Memory B cell (primary cell): ENCODE measurements at places on chromosomes 5 and 9.

GRCh38 chr9:86716326-86716922, 230.9 kb downstream of the GAS1 start:
- no peak overlapping the region for H3K27ac ChIP-seq
- H3K4me1 ChIP-seq = no peaks in the 10 kb centered on the region
- H3K27me3 ChIP-seq = no peaks in the 10 kb centered on the region
- no peaks in the 10 kb centered on the region for H3K36me3 ChIP-seq

DNA sequence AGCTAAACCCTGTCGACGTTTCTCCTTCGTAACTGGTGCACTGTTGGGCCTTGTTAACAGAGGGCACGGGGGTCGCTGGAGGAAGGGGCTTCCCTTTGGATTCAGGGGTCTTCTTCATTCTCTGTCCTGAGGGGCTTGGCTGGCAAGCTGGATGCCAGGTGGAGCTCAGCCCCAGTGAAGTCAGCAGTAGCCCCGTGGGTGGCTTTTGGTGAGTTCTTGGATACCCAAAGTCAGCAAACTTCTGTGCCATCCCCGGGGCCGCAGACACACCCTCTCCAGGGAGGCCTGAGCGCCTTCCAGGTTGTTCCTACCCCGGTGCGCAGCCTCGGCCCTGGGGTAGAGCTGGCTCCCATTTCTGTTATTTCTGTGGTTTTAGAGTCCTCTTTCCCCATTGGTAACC, 12.3 kb upstream of the OBP2A start:
- no peaks in the 10 kb centered on the region for H3K36me3 ChIP-seq
- H3K4me3 ChIP-seq = no peak overlapping the region
- no peak overlapping the region for H3K27ac ChIP-seq
- peaks cover 4% of the 10 kb centered on the region for H3K4me1 ChIP-seq
- peaks cover 15% of the 10 kb centered on the region for H3K27me3 ChIP-seq
- no peak for DNase-seq

DNA sequence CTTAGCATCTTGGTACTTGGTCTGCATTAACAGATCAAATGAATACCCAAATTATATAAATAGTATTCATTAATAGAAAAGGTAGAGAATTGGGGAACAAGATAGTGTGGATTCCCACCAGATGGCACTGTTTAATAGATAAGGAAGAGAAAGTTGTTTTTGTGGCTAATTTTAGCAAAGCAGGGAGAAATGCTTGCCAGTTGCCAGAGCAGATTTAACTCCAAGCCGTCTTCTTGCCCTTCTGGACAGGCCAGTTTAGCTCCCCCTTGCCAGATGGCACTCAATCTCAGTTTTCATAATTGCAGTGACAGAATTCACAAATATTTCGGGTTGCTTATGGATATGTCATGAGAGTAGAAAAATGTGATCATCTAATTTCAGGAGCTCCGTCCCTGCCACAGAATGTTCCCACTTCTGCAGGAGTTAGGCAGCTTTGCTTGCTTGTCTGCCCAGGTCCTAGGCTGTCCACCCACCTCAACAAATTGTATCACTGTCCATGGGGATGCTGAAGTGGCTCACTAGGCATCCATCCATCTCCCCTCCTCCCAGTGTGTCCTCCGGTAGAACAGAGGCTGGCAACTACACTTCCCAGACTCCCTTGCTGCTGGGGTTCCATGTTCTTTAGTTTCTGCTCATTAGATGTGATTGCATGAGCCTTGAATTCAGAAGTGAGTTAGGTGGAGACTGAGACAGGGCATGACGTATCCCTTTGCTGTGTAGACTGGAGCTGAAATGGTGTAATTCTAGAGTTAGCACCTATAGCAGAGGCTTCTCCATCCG, 11.8 kb upstream of the HEXB start:
- no peak overlapping the region for H3K4me3 ChIP-seq
- H3K36me3 ChIP-seq = peaks cover 1% of the 10 kb centered on the region
- H3K27ac ChIP-seq = no peak overlapping the region
- H3K4me1 ChIP-seq = peaks cover 2% of the 10 kb centered on the region
- H3K27me3 ChIP-seq = peaks cover 8% of the 10 kb centered on the region
- DNase-seq = no peak

DNA sequence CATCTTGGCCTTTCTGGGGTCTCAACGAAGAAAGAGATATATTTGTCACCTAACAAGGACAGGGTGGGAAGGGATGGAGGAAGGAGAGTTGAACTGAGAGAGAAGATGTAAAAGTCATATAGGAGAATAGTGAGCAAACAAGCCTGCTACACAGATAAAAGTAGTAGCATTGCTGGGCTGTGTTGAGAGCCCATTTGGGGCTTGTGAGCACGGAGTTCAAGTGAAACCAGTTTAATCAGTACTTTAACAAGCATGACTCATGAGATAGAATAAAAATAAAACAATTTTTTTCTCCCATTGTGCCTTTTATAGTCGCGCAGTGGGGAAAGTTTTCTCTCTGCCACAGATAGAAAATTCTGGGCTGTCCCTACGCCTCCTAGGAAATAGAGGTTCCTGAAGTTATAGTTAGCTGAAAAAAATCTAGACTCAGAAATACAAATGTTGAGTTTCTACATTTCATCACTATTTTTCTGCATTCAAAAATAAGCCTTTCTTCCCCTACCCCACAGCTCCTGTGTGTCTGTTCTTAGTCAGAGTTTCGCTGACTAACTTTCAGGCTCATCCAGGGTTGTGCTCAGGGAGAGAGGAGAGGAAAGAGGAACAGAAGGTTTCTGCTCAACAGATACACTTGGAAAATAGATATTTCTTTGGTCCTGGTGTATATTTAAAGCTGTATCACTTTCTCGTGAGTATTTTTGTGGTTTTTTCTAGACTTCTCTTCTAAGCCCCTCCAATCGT, 395.8 kb upstream of the ADAMTSL1 start:
- no peak for DNase-seq
- no peaks in the 10 kb centered on the region for H3K36me3 ChIP-seq
- no peak overlapping the region for H3K4me3 ChIP-seq
- H3K4me1 ChIP-seq = no peaks in the 10 kb centered on the region

GRCh38 chr5:8020861-8021514, 152.0 kb downstream of the MTRR start:
- peaks cover 9% of the 10 kb centered on the region for H3K4me1 ChIP-seq
- peak overlapping the region; percentile 30 for H3K4me3 ChIP-seq
- peaks cover 6% of the 10 kb centered on the region for H3K36me3 ChIP-seq
- peak overlapping the region; percentile 93 for H3K27ac ChIP-seq
- H3K27me3 ChIP-seq = no peaks in the 10 kb centered on the region

DNA sequence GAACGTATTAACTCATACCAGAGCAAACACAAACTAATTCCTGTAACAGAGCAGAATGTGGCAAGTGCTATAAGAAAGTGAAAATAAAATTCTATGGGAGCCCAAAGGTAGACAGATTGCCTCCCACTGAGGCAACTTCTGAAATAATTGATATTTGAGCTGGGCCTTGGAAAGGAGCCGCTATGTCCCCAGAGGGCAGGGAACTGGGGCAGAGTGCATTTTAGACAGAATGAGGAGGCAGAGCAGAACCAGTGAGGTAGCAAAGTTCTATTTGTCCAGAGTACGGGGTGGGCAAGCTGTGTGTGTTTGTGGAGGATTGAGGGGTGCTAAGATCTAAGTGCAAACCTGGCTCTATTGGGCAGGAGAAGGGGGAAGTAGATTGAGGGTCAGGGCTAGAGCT, 19.8 kb downstream of the CDO1 start:
- no peaks in the 10 kb centered on the region for H3K36me3 ChIP-seq
- no peak overlapping the region for H3K27ac ChIP-seq
- H3K27me3 ChIP-seq = peaks cover 13% of the 10 kb centered on the region
- H3K4me1 ChIP-seq = no peaks in the 10 kb centered on the region

DNA sequence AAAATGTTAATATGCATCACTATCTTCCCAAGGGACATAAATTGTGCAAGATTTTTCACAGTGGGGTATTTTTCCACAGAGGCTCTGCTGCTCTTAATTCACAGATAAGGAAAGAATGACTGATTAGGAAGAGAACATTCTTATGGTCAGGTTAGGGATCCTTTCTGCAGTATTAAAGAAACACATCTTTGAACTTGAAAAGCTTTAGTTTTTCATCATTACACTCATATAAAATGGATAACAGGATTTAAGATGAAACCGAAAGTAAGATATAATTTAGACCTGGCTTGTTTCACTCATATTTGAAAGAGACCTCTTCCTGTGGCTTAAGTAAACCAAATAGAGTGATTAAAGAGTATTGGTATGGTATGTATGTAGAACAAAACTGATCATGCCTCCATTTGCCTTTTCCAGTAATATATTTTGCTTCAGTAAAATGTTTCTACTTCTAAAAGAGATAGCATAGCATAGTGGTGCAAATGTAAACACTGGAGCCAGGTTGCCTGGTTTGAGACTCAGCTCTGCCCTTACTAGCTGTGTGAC, 160.0 kb downstream of the PRR16 start:
- H3K27me3 ChIP-seq = no peaks in the 10 kb centered on the region
- no peak overlapping the region for H3K27ac ChIP-seq
- no peak overlapping the region for H3K4me3 ChIP-seq
- H3K4me1 ChIP-seq = no peaks in the 10 kb centered on the region

- H3K4me1 ChIP-seq = peaks cover 29% of the 10 kb centered on the region
- peaks cover 30% of the 10 kb centered on the region for H3K36me3 ChIP-seq
- DNase-seq = no peak
- H3K27me3 ChIP-seq = no peaks in the 10 kb centered on the region
- H3K4me3 ChIP-seq = no peak overlapping the region
These were observed 296.8 kb downstream of the EBF1 start for GRCh38 chr5:158802941-158803341.
